ENCODE measurements at places on chromosomes 3 and 15. TPM values are rescaled to one million over a fixed set of nuclear protein-coding genes. Genes with fewer than 3 reads are reported as not detected.

CFAP44 gene
- 0.56 TPM for total RNA-seq

GRCh38 chr3:142543307-142543706 lies 35.2 kb downstream of the ATR start:
- H3K4me1 ChIP-seq = no peaks in the 10 kb centered on the region
- H3K36me3 ChIP-seq = peaks cover 2% of the 10 kb centered on the region
- no peak overlapping the region for H3K27ac ChIP-seq
- no peak for DNase-seq
- H3K4me3 ChIP-seq = no peak overlapping the region

GRCh38 chr3:62559831-62560445 lies 186.6 kb upstream of the FEZF2 start:
- H3K27me3 ChIP-seq = no peaks in the 10 kb centered on the region
- H3K27ac ChIP-seq = no peak overlapping the region
- no peaks in the 10 kb centered on the region for H3K4me1 ChIP-seq
- no peak for DNase-seq
- H3K4me3 ChIP-seq = no peak overlapping the region

FOXB1 gene
- not detected for total RNA-seq

GJD2 gene
- not detected for total RNA-seq
